ENCODE measurements at places on chromosomes 12 and 14. TPM values are rescaled to one million over a fixed set of nuclear protein-coding genes. Genes with fewer than 3 reads are reported as not detected.

The LRRC43 gene
- not detected for total RNA-seq

The GLT1D1 gene
- 8.1 TPM for total RNA-seq

The NDUFA12 gene
- 65.4 TPM for total RNA-seq

The ANKRD33 gene
- not detected for total RNA-seq

The B4GALNT3 gene
- 4.7 TPM for total RNA-seq

The CMKLR1 gene
- total RNA-seq: 1.3 TPM

The ACOT6 gene
- not detected for total RNA-seq

The FAR2 gene
- 37.9 TPM for total RNA-seq

The BCL2L14 gene
- total RNA-seq: not detected

The CLEC6A gene
- total RNA-seq: not detected

The OSBPL8 gene
- total RNA-seq: 188 TPM

The KRT8 gene
- not detected for total RNA-seq

The EPYC gene
- not detected for total RNA-seq

The SERPINA5 gene
- total RNA-seq: not detected

The DAO gene
- total RNA-seq: not detected

The OR10G3 gene
- not detected for total RNA-seq

The DPY19L2 gene
- 49.8 TPM for total RNA-seq

The SIRT4 gene
- total RNA-seq: 2.2 TPM

The PPHLN1 gene
- total RNA-seq: 104 TPM

All from parietal lobe (tissue), 2 donors.